Ovary (tissue), 10 donors: ENCODE measurements at places on chromosomes 11 and 22. TPM values are rescaled to one million over a fixed set of nuclear protein-coding genes. Genes with fewer than 3 reads are reported as not detected.

CPT1B gene
- 5.4 TPM for total RNA-seq

RIC3 gene
- total RNA-seq = 30.2 TPM

OSBP2 gene
- total RNA-seq = 5.1 TPM

MUC6 gene
- total RNA-seq = 0.45 TPM

RFPL1 gene
- not detected for total RNA-seq

YPEL1 gene
- total RNA-seq = 7.0 TPM

SCARF2 gene
- 36.2 TPM for total RNA-seq

C11orf42 gene
- total RNA-seq = not detected

IFITM1 gene
- total RNA-seq = 317 TPM

MPEG1 gene
- total RNA-seq = 4.3 TPM

TSGA10IP gene
- not detected for total RNA-seq

DNA sequence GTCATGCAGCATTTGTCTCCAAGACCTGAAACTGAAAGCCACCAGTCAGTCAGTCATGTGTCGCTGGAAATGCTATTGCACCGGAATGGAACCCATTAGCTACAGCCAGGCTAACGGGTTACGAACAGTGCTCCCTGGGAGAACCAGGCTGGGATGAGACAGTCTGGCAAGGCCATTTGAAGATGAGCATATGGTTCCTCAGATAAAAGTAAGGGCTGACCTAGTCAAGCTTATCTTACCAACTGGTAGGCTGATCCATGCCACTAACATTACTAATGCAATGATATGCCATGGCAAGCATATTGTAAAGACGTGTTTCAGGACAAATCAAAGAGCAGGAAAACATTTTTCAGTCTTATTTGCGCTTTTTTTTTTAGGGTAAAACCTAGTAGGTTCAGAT lies 28.4 kb downstream of the NAP1L4 start:
- no peak for DNase-seq

DNA sequence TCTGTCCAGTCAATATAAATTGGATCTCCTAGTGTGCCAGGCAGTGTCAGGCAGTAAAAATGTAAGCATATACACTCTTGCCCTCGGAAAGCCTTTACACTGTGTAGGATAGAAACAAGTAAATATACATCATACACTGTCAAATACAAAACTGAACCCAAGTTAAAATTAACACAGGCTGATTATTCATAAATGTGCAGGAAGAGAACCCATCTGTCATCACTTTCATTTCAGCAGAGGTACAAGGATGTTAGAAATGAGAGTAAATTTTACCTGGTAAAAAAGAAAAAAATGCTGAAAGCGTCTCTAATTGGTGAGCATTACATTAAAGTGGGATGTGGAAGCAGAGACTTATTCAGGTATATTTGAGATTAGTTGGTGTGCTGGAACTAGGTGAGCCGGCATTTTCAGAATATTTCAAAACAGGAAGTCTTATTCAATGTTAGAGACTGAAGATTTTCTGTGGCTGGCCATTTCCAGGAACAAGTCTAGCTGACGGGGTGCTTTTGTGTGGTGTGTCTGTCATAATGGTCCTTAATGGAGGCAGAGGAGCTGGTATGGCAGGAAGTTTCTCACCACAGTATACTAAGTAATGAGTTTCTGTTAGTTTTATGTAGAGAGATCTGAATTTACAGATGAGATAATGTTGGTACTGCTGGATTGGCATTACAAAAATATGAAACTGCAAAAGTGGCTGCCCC lies 192.6 kb downstream of the CASP12 start:
- no peak for DNase-seq

GRCh38 chr11:2928605-2929530 lies at the start of gene PHLDA2:
Gene PHLDA2 (minus strand): TSS chr11:2929420. CDS start chr11:2929364, 56 bp downstream.
- peak; percentile 39 for DNase-seq

DNA sequence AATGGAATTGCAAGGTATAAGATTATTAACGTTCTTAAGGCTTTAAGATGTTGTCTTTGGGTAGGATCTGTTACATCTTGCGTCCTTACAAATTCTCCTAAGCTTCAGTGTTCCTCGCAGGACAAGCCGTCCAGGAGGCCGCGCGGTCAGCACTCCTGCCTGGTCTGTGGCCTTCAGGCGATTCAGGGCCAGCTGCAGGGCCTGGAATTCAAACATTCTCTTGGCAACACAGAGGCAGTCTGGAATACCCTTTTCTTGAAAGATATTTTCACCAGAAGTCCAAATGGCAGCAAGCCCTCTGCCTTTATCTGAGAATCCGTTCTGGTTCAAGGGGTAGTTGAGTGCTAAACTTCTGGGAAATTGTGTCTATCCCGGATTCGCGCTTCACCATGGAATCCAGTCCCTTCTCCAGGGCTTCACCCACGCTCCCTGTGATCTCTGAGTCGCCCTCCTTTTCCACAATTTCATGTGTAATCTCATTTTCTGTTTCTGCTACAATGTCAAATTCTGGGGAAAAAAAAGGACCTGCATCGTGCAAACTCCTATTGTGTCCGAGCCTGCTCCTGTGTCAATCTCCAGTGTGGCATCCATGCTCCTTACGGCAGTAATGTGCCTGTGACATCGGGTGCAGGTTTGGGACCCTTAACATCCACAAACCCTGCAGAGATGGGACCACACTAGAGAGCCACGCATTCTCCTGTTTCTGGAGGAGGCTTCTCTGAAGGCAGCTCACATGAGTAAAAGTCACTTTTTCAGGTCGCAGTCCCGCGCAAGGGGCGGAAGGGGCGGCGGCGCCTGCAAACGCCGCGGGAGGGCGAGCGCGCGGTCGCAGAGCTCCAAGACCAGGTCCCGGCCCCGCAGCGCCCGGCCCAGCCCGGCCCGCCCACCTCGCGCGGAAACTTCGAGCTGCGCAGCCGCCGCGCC lies 25.4 kb upstream of the SORL1 start:
- peak; percentile 54 for DNase-seq

DNA sequence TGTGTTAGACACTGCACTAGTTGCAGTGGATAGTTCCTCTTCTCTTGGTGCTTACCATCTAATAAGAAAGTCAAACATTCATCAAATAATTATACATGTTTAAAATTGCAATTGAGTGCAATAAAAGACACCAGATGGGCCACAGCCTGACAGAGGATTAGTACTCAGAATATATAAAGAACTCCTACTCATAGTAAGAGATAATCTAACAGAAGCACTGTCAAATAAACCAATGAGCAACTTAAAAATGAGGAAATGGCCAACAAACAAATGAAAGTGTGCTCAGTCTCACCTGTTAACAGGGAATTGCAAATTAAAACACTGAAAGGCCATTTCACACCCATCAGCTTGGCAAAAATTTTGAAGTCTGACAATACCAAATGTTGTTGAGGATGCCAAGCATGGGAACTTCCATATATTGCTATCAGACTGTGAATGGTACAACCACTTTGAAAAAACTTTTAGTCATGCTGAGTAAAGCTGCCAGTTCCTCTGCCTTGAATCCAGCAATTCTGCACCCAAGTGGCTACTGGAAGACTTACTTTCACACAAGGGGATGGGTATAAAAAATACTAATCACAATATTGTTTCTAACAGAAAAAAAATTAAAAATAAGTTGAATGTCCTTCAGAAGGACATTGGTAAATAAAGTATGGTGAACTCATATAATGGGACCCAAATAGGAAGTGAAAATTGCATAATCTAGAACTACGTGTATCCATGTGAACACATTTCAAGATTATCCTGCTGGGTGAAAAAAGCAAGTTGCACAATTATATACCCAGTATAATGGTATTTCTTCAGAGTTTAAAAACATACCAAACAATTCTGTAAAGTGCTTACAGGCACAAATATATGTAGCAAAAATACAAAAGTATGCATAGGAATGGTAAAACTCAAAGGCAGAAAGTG lies 41.4 kb upstream of the CREB3L1 start:
- DNase-seq = no peak

DNA sequence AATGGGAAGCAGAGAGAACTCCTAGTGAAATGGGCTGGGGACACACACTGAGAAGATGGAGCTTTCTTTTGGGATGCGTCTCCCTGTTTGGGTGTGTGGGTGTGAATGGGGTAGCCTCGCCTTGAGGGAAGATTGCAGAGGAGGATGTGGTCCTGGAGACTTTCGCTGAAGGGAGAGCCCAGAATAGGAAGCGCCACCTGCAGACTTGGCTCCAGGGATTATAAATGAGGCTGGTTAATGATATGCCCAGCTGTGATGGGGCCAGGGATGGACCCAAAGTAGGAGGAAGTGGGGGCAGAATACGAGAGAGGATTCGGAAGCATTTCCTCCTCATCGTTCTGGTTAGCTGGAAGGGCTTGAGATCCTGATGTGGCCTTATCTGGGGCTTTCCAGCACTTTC lies 13.7 kb downstream of the RELT start:
- DNase-seq = no peak

- no peak for DNase-seq
Observed at GRCh38 chr11:118703563-118704106, 24.2 kb upstream of the TREH start.

- no peak for DNase-seq
Observed at GRCh38 chr11:72443016-72443415, 8.7 kb upstream of the CLPB start.

DNA sequence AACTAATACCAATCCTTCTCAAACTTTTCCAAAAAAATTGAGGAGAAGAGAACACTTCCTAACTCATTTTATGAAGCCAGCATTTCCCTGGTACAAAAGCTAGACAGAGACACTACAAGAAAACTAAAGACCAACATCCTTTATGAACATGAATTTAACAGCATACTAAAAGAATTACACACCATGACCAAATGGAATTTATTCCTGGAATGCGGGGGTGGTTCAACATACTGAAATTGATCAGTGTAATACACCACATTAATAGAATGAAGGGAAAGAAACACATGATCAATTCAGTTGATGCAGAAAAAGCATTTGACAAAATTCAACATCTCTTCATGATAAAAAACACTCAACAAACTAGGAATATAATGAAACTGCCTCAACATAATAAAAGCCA lies 148.1 kb downstream of the WNT7B start:
- no peak for DNase-seq

DNA sequence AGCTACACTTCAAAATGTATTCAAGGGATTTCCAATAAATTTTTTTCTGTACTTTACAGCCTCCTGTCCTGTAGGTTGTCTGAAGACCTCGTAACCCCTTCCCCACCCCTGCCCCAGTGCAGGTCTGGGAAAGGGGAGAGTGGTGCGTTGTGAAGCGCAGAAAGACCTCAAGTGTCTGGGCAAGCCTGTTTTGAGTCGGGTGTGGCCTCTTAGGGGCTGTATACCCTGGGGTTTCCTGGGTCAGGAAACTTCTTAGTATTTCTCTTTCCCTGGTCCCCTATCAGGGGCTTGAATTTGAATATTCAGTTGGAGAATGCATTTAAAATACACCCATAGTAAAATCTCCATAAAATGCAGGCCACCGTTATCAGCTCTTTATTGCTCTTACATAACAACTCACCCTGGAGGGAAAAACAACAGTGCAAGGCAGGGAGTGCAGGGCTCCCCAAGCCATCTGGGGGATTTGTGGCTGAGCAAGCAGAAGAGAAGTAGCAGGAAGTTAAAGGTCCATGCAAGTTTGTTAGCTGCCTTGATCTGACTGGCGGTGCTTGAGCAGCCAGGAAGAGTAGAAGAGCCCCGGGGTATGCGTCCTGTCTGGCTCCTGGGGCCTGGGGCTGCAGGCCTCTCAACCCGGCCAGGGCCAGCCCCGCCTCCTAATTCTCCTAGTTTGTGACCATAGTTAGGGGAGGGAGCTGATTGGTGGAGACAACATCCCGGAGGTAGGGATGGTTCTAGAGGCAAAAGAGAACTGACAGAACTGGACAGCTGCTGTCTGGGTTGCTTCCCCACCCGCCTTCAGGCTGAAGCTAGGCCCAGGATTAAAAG lies 25.7 kb downstream of the ARHGAP1 start:
- no peak for DNase-seq

DNA sequence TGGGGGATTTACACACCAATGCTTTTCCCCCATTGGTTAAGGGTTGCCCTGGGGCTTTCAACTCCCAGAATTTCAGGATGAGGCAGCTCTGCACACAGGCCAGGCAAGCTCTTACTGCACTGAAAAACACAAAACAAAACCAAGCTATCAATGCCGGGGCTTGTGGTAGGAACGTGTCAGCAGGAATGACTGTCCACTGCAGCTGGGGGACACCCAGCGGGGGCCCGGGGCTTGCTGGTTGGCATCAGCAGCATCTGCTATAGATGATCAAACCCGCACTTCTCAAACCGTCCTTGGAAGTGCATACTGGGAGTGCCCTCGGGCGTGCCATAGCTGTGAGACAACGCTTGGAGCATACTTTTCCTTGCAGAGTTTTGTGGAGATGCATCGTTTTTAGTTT lies 7.7 kb downstream of the TP53AIP1 start:
- DNase-seq = no peak

DNA sequence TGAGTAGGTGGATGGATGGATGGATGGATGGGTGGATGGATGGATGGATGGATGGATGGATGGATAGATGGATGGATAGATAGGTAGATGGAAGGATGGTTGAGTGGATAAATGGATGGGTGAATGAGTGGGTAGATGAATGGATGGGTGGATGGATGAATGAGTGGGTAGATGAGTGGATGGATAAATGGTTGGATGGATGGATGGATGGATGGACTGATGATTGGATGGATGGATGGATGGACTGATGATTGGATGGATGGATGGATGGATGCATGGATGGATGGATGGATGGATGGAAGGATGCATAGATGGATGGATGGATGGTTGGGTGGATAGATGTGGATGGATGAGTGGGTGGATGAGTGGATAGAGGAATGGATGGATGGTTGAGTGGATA lies 13.2 kb upstream of the SYT8 start:
- no peak for DNase-seq

DNA sequence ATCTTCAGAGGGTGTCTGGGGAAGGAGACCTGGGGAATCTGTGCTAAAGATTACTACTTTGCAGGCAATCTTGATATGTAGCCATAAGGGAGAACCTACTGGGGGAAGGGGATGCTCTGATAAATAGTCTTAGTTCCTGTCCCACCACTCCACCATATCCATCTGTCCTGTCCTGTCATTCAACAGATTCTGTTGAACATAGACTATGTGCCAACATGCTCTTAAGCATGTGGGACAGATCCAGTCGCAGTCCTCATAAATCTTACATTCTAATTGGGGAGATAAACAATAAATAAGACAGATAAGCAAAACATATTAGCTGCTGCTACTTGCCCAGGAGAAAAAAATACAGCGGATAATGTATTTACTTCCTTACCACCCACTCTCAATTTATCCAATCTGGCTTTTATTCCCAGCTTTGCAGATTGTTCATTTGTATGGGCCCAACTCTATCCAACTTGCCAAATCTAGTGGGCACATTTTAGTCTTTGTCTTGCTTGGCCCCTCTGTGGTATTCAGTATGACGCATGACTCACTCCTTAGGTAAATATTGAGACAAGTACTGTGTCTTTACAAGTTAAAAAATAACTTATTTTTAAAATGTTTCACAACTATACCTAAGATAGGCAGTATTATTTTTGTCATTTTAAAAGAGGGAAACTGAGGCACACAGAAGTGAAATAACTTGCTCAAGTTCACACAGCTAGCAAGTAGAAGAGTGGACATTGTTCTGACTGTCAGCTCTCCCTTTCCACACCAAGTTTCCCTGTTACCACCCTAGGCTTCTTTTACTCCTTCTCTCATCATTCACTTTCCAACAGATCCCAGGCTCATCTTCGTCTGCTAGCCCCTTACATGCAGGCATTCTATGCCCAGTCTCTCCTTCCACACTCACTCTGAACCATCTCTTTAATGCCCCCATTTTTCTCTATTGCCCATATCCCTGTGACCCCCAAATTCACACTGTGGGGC lies 133.6 kb upstream of the SESN3 start:
- DNase-seq = no peak

- DNase-seq = no peak
Observed at GRCh38 chr22:46573781-46574437, 36.5 kb upstream of the CELSR1 start.
